Upper lobe of left lung (tissue), 6 donors: ENCODE measurements at places on chromosomes 1 and 21. TPM values are rescaled to one million over a fixed set of nuclear protein-coding genes. Genes with fewer than 3 reads are reported as not detected.
A peak's percentile ranks its signal among the peaks of the same experiment; 100 is the strongest.

GRCh38 chr1:56897150-56898004, 42.8 kb downstream of the C8A start:
- no peak for DNase-seq

The BTBD8 gene
- 3.6 TPM for total RNA-seq

DNA sequence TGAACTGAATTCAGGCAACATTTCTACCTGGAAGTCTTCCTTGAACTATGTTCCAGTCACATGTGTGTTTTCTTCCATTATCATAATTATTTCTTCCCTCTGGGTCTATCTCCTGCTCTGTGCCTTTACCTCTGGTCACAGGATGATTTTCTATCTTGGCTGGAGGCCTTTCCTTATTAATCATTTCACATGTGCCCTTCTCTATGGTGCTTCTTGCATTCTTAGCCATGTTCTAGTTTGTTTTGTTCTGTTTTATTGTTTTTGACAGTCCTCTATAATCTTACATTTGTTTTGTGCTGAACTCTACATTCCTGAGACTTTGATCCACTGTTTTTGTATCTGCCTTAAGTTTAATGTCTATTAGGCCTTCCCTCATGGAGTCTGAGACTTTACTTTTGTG, 51.0 kb downstream of the SGIP1 start:
- DNase-seq: no peak

DNA sequence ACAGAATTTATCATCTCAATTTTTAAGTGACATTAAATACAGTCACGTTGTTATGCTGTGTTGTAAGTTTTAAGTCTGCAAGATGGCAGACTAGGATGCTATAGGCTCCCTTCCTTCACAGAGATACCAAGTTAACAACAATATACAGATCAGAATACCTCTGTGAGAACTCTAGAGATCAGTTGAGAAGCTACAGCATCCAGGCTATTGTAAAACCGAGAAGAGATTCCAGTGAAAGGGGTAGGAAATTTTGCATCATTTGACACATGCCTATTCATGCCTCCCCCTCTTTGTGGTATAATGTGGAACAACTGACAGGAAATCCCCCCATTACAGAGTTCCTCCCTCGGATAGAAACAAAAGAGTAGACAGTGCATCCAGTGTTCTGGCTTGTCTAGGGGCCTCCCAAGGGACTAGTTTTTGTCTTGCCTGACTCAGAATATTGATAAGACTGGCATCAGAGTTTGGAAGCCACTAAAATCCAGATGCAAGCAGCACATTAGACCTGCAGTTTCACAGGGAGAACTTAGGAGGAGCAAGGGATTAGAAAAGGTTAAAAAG, 80.6 kb downstream of the LBR start:
- no peak for DNase-seq

DNA sequence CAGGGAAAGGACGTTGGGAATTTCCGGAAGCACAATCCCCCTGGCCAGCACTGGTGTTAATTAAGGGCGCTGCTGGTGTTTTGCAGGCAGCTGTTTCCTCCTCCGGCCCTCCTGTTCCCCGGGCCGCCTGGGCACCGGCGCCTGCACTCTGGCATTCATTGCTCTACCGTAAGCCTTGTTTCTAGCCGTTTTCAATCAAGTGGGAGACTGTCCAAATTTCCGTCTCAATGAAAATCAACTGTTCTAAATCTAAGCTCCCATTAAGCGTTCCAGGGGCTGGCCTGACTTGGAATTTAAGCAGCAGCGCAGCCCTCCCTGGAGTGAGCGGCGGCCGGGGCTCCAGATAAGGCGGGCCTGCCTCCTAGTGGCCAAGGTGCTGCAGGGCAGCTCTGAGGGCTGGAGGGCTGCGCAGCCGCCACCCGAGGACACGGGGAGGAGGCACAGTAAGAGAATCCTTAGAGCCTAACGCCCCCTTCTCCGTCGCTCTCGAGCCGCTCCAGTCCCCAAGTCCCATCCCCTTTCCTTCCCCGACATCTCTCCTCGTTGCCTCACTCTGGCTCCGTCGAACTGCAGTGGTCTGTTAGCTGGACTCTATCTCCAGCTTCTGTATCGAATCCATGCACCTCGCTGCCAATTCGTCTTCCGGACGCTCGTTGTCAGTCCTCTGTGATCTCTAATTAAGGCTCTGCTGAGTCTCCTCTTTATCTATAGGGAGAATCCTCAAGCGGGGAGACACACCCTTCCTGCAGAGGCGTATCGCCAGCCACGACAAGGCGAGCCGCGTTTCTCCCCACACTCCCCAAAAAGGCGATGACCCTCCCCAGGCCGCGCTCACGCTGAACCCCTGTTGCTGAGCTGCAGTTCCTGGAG, 57.8 kb upstream of the LRRC8D start:
- peak; percentile 91 for DNase-seq

The WNT9A gene
- 4.2 TPM for total RNA-seq
